Cerebellar cortex (tissue), 1 donor: ENCODE measurements at places on chromosomes 7 and 10.
A peak's percentile ranks its signal among the peaks of the same experiment; 100 is the strongest.

DNA sequence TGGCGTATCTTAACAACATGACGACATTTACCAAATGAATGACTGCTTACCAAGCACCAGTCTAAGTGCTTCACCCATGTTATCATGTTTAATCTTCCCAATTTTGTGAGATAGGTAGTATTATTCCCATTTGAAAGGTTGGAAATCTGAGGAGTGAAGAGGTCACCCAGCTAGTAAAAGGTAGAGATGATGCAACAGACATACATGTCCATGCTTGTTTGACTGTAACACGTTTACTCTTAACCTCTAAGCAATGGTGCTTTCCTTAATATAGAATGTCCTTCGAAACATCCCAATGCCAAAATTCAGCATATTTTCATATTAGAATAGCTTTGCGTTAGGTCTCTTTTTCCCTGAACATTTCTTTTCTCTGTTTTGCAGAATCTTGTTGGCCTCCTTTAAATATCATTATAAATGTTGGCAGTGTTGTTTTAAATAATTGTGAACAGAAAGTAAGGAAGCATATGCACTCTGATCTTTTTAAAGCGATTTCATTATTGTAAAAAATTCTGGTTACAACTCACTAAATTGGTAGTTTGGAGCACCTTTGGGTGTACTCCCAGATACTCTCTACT is 722.8 kb downstream of the AUTS2 start:
- DNase-seq, result no peak

GRCh38 chr7:102819151-102819550 is 70.4 kb downstream of the FAM185A start:
- no peak for DNase-seq

GRCh38 chr10:79391231-79392019 is 44.2 kb downstream of the PPIF start:
- no peak for DNase-seq

GRCh38 chr10:50394832-50395231 is 143.5 kb upstream of the ASAH2 start:
- DNase-seq, result no peak

- no peak for DNase-seq
Observed at GRCh38 chr10:123864923-123865322, 26.7 kb downstream of the CPXM2 start.

DNA sequence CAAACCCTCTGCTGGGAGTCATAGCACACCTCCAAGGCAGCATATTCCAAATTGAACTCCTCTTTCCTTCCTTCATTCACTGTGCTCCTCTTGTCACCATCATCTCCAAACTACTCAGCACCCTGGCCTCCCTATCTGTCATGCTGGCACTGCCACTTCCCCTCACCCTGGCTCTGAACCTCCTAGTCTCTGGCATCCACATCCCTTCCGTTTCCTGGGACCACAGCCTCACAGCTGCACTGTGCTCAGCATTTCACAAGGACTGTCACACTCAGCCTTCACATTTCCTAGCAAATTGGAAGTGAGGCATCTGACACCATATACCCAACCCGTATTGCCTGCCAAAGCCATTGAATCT is 124.7 kb downstream of the WDR11 start:
- no peak for DNase-seq

DNA sequence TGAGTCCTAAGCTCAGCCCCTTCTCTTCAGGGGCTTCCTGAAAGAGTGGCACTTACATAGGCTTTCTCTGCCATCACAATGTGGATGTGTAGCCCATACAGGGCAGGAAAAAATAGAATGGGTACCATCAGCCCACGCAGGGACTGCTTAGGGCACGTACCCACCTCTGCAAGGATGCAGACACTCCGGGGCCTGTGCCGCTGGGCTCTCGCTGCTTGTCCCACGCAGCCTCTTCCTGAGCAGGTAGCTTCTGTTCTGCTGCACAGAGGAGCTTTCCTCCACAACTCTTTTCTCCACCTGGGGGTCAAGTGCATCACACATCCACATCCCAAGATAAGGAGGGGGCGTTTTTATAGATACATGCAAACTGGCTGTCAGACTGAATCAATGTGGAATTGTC is 34.3 kb downstream of the FRMPD2 start:
- DNase-seq, result no peak

- no peak for DNase-seq
Observed at GRCh38 chr10:7577176-7577575, 89.6 kb downstream of the ITIH5 start.

DNA sequence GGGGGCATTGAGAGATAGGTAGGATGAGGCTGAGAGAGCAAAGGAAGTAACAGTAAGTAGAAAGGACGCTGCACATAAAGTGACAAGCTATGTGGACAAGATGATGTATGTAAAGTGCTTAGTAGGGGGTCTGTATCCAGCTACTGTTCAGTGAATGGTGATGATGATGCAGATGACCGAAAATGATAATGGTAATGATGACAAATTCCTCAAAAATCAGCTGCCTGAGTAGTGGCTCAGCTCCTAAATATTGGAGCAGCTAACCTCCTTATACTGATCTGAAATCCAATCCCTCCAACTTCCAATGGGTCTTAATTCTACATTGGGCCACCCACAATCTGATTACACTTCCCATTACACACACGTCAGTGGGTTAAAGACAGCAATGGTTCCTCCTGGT is 27.1 kb upstream of the KCNMA1 start:
- DNase-seq, result no peak

- DNase-seq, result no peak
Observed at GRCh38 chr10:51696251-51696650, 3.1 kb downstream of the CSTF2T start.

DNA sequence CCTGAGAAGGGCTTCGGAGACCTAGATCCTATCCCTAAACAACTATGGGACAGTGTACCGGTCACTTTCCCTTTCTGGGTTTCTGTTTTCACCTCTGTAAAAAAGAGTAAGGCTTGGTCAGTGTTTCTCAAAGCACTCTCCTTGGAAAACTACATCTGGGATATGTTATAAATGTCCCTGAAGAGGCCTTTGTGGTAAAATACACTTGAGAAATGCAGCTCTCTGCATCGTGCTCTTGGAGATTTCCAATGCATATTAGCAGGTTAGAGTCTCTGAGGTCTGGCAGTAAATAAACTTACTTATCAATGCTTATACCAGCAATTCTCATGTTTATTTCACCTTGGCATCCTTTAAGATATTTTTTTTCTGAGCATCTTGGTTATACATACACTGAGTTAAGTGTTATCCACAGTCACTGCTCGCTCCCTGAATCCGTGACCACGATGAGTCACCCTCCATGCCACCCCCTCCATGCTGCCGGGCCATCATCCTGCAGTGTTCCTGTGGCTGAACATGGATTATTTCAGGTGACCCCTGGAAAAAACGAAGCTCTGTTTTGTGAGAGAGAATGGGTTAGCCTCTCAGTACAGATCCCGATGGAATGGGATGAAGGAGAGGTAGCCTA is 3.3 kb upstream of the TBXAS1 start:
- DNase-seq, result no peak

DNA sequence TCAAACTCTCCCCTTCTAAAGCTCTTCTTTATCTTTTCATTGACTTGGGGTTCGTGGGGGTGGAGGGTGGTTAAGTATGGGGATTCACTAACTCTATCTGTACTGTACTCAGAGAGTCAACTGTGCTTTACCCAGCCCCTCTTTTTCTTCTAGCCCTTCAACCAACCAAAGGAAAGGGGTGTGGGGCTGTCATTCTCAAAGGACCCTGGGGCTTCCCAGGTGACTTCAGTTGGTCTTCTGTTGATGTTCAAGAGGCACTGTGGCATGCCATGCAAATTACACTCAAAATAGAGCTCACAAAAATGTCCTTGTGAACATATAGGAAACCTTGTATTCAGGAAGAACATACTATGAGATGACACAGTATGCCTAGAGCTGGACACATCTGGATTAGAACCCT is 16.9 kb upstream of the RHOBTB1 start:
- DNase-seq, result no peak

DNA sequence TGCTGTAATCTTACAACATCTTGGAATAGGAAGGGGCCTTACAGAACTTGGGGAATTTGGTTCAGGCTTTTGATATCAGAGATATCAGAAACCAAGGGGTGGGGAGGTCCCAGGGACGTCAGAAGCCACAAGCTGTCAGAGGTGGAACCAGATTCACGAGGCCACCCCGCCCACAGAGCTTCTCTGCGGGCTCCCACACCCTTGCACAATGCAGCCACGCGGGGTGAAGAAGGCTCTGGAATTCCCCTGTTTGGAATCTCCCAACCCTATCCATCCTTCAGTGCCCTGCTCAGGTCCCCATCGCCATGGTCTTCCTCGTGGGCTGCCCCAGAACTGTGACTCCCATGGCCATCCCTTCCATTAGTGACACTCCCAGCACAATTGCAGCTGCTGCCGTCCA is 247.1 kb upstream of the SHH start:
- DNase-seq, result no peak

DNA sequence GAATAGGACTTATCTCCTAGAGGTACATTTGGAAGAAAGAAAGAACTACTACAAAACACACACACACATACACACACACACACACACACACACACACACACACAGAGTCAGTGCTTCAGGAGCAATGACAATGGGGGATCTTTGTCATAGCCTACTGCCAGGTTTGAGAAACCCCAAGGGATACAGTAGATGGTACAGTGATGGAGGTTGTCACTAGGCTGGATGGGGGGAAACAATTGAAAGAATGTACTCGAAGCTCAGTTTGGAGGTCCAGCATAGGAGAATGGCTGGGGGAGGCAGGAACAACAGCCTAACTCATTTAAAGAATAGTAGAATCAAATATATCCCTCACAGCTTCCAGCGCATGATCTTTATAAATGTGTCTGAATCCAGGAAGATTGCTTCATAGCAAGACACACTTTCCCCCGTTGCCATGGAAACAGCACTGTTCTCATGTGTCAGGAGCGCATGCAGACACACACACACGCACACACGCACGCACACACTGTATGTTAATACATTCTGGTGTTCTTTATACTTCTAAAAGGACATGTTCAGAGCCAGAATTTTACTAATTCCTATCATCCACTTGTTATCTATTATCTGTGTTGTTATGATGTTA is 32.6 kb upstream of the ZNRF2 start:
- no peak for DNase-seq

- peak; percentile 75 for DNase-seq
Observed at GRCh38 chr10:123994417-123995081, 98.8 kb downstream of the CHST15 start.

- DNase-seq, result no peak
Observed at GRCh38 chr7:107686816-107687387, 26.3 kb downstream of the SLC26A4 start.

DNA sequence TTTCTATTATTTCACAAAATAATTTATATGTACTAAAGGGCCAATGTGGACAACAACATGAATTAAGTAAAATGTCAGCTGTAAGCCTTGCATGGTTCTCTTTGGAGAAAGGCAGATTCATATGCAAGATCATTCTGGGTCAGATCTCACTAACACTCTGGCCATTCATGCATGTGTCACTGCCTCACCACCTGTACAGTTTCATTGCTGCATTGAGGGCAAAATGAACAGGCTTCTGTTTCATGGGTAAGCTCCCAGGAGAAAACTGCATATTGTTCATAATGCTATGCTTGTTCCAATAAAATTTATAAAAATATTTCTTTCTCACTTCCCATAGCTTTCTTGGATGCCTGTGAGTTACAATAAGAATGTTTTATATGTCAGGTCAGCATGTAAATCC is 275.2 kb downstream of the ZNF248 start:
- DNase-seq, result peak; percentile 1

- no peak for DNase-seq
Observed at GRCh38 chr10:119318411-119319160, 111.2 kb downstream of the GRK5 start.

- no peak for DNase-seq
Observed at GRCh38 chr10:63093227-63093626, 39.9 kb upstream of the NRBF2 start.

GRCh38 chr10:135601-136464 is 578 bp downstream of the ZMYND11 start:
- peak; percentile 53 for DNase-seq

DNA sequence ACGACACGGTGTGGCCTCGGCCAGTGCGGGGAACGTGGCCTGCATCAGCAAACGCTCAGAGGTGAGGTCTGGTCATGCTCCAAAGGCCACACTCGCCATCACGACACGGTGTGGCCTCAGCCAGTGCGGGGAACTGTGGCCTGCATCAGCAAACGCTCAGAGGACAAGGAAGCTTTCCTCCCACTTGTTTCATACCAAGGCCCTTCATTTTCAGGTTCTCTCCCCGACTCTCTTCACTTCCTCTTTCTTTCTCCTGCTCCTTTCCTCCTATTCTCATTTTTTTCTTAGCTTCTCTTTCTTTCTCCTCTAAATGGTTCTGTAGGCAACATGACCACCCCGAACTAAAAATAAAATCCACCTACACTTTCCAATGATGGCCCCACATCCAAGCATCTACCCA is 384.4 kb upstream of the SHH start:
- no peak for DNase-seq

GRCh38 chr7:129775695-129776361 is 164.3 kb downstream of the NRF1 start:
- no peak for DNase-seq

DNA sequence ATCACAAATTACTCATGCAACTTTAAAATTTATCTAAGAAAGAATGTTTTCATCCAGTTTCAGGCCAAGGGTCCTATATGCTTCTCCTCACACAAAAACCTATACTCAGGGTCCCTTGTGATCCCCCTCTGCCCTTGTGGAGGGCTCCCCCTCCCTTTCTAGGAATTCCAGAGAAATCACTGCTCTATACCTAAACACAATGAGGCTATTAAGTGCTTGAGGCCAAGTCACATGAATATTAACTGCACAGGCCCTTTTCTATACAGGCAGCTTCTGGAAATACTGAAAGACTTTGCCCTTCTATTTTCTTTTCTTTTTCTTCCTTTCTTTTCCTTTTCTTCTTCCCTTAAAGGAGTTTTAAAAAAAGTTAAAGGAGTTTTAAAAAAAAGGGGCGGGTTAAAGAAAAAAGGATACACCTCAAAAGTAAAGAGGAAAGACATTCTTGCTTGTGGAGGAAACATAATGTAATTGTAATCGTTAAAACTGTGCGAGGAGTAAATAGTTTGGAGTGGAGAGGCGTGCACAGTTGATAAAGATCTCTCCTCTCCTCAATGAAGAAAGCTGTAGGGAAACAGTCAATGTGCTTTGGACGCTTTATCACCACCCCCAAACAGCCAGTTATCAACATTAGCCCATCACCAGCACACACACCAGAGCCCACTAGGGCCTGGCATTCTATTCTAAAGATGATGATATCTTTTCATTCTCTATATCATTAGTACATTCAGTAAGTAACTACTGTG is 16.4 kb downstream of the GRB10 start:
- DNase-seq, result no peak

GRCh38 chr10:78996792-78997129 is 72.0 kb upstream of the ZMIZ1 start:
- no peak for DNase-seq

- no peak for DNase-seq
Observed at GRCh38 chr7:134435161-134435920, 23.6 kb downstream of the AKR1B1 start.
